ENCODE measurements at places on chromosomes 5 and 9.
A peak's percentile ranks its signal among the peaks of the same experiment; 100 is the strongest.

DNA sequence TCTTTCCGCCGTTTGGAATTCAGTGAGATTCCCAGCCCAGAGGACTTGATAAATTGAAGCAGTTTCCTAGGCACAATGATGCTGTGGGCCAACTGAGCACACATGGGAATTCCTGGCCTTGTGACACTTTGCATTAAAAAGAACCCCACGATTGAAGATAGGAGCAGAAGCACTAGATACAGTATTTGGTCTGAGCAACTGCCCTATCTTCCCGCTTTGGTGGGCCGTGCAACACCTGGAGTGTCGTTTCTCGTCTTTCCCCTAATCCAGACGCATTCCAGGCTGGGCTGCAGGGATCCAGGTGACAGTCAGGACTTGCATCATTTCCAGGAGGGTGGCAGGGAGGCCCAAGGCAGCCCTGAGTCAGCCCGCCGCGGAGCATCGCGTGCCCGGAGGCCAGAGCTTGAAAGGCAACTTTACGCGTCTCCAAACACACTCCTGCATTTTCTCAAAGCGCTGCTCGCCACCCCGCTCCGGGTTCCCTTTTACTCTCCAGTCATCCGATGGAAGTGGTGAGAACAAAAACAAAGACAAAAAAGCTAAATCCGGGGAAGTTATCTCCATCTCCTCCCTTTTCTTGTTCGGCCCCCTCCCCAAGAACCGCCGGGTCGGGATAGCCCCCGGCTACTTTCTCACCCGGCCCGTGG, 753 bp upstream of the STC2 start:
- no peak for DNase-seq

GRCh38 chr5:176784218-176785165, 25.9 kb upstream of the UNC5A start:
- DNase-seq, result no peak

GRCh38 chr5:154916874-154917273, 21.1 kb downstream of the GEMIN5 start:
- DNase-seq, result no peak

- DNase-seq, result peak; percentile 0
These were observed 440.1 kb upstream of the ADAMTS16 start for GRCh38 chr5:4700069-4700468.

- peak; percentile 32 for DNase-seq
These were observed 184.0 kb downstream of the SEMA5A start for GRCh38 chr5:9361835-9362234.

DNA sequence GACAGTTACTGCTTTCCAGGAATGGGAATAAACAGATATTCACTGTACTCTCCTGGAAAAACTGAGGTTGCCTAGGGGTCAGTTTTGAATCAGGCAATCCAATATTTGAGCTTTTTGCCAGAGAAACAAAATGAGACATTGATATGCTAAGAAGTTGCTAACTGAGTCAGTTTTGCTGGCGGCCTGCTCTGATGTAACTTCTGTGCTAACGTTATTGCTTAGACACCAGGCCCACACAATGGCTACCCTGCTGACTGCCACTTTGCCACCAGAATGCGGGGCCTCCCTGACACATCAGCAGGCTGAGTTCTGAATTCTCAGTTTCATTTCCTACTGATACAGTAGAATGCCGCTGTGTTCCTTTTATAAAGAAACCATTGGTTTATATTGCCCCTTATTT, 18.2 kb upstream of the ZNF618 start:
- DNase-seq, result no peak

GRCh38 chr5:56075361-56075760, 80.6 kb upstream of the IL6ST start:
- no peak for DNase-seq

- DNase-seq, result no peak
These were observed 302.4 kb downstream of the PDE4D start for GRCh38 chr5:59591162-59591561.

- peak; percentile 6 for DNase-seq
These were observed 14.2 kb upstream of the PPP1R2B start for GRCh38 chr5:156835905-156836304.

DNA sequence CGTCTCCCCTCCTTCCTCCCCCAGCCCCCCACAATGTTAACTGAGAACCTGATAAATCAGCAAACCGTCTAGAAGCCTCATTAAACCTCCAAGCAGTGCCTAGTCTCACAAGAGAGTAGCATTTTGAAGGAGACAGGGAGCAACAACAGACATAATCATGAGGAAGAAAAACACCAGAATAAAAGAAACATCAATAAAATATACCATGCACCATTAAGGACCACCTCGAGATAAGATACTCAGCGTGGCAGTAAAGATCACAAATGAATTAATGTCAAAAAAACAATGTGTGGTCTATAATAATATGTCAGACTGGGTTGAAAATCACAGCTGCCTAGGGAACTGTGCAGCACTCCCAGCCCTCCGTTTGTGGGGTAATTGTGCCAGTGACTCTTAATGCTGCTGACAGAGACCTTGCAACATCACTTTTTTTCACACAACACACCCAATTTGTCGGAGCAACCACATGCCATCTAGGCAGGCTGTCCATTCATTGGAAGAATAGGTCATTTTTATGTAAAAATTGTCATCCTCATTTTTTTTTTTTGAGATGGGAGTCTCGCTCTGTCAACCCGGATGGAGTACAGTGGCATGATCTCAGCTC, 450.8 kb upstream of the WWC1 start:
- no peak for DNase-seq

- no peak for DNase-seq
These were observed 4.5 kb upstream of the PCDH1 start for GRCh38 chr5:141882594-141883183.

- no peak for DNase-seq
These were observed 66.4 kb upstream of the PIK3R1 start for GRCh38 chr5:68149189-68149588.

- no peak for DNase-seq
These were observed 145.3 kb downstream of the PLK2 start for GRCh38 chr5:58314356-58315210.

- DNase-seq, result no peak
These were observed 241.0 kb downstream of the AOPEP start for GRCh38 chr9:94967482-94967881.

DNA sequence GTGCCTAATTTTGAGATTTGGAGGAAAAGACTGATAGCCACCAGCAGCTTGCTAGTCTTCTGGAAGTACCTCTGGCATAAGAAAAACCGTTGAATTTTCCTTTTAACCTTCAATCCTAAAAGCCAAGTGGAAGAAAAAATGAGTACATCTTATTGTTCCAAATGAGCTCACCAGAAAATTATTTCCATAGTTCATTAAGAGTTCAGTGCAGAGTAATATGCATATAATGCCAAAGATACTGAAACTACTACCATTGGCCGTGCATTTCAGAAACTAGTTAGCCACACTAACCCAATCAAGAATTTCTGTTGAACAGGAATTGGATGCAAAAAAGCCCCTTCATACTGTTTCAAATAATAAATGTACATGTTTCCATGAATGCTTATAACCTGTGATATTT, 607.9 kb downstream of the KCTD16 start:
- no peak for DNase-seq

- DNase-seq, result no peak
These were observed 19.4 kb downstream of the CDKN2AIPNL start for GRCh38 chr5:134392301-134392700.

GRCh38 chr9:120235081-120235480, 344.9 kb downstream of the CDK5RAP2 start:
- DNase-seq, result no peak

GRCh38 chr9:76218886-76219445, 175.3 kb downstream of the RFK start:
- no peak for DNase-seq

GRCh38 chr5:137921931-137922330, 32.7 kb downstream of the PKD2L2 start:
- DNase-seq, result no peak

DNA sequence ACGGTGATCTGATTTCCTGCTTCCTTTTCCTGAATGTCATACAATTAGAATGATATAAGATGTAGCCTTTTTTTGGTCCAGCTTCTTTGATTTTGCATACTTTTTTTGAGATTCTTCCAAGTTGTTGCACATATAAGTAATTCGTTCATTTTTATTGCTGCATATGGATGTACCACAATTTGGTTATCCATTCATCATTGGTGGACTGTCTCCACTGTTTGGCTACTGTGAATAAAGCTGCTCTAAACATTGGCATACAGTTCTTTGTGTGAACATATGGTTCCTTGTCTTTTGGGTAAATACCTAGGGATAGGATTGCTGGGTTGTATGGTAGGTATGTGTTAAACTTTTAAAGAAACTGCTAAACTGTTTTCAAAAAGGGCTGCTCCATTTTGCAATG, 52.6 kb downstream of the OR1J1 start:
- DNase-seq, result no peak

- no peak for DNase-seq
These were observed 139.9 kb downstream of the PALM2AKAP2 start for GRCh38 chr9:109919736-109920408.

GRCh38 chr9:69674716-69675438, 2.7 kb upstream of the APBA1 start:
- no peak for DNase-seq

DNA sequence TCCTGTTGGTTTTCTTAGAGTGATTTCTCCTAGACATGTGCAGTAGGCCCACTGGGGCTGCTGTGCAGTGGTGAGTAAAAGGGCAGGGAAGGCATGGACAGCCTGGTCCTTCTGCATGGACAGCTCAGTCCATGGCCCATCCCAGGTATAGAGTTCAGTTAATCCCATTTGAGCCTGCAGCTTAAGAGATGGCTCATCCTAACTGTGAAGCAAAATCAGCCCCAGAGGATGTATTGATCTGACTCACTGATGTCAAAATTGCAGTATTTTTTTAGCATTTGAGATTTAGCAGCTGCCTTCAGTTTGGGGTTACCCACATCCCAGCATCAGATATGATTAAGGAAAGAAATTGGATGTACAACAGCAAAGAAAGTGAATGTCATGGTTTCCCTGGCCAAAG, 93.4 kb downstream of the PDE6A start:
- no peak for DNase-seq

GRCh38 chr5:125343015-125343414, 596.6 kb upstream of the ZNF608 start:
- DNase-seq, result no peak

DNA sequence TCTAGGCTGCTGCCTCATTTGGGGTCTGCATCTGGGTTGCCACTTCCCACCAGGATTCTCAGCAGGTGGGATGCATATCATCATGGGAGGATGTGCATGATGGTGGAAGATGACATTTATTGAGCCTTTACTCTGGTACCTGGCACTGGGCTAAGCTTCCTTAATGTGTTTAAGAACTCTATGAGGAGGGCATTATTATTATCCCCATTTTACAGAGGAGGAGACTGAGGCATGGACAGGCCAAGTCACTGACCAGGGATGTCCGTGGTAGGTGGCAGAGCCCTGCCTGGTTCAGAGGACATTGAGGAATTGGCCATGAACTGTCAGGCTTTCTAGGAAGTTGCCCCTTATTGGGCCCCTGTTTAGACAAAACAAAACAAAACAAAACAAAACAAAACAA, 31.1 kb upstream of the TIFAB start:
- no peak for DNase-seq

DNA sequence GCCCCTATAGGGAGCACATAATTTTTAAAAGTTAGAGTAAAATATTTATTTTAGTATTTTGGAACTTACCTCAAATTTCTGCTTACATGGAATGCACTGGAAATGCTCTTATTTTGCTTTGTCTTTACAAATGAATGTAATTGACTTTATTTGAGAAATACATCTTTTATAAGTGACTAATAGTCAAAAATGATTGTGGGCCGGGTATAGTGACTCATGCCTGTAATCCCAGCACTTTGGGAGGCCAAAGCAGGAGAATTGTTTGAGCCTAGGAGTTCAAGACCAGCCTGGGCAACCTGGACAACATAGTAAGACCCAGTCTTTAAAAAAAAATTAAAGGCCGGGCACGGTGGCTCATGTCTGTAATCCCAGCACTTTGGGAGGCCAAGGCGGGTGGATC, 5.8 kb downstream of the HMGCR start:
- no peak for DNase-seq

- DNase-seq, result no peak
These were observed 10.6 kb upstream of the NR3C1 start for GRCh38 chr5:143413958-143414669.

DNA sequence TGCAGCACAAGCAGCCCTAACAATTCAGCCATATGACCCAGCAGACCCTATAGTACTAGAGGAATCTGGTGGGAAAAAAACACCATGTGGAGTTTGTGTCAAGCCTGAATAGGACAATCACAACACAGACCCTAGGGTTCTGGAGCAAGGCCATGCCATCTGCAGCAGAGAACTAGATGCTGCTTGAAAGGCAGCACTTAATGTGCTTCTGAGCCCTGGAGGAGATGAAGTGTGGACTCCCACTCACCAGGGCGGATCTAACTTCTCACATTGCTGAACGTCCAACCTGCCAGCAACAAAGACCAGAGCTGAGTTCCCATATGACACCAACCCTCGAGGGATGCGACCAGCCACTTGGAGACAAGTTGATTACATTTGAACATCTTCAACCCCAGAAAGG, 43.2 kb downstream of the GABBR2 start:
- DNase-seq, result no peak

DNA sequence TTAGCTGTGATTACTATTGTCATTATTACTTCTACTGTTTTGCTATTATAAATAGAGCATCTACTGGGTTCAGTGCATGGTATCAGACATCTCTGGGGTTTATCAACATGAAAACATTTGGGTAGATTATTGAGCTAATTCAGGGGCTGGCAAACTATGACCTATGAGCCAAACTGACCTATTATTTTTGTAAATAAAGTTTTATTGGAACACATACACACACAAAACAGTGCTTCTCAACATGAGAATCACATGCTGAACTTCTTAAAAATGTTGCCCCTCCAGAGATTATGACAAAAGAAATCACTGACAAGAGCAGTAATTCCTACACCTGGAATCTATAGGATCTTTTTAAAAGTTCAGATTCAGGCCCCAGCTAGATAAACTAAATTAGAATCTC, 30.4 kb downstream of the SLC31A2 start:
- DNase-seq, result no peak

DNA sequence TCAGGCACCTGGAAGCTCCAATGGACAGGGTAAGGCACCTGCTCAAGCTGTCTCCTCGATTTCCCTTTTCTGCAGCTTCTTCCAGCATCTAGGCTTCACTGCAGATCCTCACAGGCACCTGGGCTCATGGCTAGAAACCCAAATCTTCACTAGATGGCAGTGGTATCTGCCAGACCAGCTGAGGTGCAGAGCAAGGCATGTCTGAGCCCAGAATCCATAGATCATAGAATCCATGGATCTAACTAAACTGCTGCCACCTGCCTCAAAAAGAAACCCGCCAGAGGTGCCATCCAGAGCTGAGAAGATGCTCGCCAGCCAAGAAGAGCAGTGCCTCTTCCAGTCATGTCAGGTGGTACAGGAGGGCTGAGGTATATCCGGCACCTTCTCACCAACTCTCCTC, 6.9 kb downstream of the SHC3 start:
- no peak for DNase-seq

GRCh38 chr9:134705786-134706185, 64.2 kb downstream of the COL5A1 start:
- no peak for DNase-seq

All from HuH-7 (cell line).